ENCODE measurements at places on chromosomes 11 and 22.

DNA sequence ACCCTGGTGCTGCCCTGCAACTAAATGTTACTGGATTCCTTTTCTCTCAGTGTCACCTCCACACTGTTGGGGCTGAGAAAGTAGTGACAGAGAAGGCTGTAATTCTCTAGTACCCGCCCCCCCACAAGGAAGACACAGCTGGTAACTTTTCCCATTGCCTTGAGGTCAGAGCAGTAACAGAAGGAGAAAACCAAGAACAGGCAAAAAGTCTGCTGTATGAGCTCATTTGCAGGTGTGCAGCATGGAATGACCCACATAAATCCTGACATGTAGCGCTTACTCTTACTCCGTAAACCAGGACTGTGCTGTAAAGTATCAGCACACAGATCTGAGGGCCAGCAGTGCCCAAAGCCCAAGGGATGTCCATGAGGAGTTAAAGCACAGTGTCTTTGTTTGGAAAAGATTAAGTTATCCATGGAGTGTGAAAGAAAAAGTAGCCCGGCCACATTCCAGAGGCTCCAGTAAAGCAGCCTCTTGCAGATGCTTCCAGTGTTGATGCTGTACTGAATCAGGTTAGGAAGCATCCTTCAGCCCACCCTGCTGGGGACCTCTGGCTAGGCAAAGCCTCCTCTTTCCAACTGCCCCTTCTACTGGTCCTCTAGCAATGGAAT, 120.7 kb downstream of the PLEKHA7 start:
- DNase-seq = no peak

- no peak for DNase-seq
Measured at GRCh38 chr11:6365659-6366058, 24.6 kb upstream of the SMPD1 start.

DNA sequence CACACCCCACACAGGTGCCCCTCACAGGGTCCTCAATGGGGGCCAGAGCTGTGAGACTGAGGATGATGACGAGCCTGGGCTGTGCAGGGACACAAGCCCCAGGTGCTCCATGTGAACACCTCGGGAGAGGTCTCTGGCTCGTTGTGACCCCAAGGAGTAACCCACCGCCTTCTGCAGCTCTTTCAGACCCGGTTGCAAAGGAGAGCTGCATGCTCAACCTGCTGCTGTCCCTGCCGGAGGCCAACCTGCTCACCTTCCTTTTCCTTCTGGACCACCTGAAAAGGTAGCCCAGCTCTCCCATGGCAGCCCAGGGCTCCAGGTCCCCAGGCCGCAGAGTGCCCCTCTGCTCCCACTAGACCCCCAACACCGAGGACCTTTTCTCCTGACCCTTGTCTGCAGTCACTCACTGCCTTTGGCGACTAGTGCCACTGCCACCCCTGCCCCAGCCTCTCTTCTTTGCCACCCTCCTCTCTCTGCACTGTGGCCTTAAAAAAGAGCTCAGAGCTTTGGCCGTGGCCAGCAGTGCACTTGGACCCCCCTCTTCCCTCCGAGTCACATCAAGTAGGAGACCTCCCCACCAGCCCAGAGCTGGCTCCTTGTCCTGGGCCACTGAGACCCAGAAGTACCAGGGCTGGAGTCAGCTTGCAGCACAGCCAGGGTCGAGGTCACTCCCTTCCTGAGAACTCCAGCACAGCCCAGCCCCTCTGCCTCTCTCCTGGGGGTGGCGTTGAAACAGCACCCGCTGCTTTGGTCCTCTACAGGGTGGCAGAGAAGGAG, 133.7 kb downstream of the BCR start:
- DNase-seq = no peak

DNA sequence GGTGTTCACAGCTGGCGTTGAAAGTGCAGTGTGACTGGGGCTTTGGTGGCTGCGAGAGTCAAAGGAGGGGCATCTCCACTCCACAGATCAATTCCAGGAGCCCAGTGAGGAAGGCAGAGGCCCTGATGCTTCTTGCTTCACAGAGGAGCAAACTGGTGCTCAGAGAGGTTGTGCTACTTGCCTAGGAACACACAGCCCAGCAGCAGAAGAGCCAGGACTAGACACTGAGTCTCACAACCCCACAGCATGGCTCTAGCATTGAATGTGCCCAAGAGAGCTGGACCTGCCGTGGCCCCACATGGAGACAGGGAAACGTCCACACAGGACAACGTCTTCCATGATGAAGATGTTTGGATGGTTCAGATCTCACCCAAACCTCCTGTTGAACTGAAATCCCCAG, 33.3 kb downstream of the LINC01488 start:
- no peak for DNase-seq

GRCh38 chr11:60912851-60913528, 968 bp upstream of the TMEM109 start:
- no peak for DNase-seq

DNA sequence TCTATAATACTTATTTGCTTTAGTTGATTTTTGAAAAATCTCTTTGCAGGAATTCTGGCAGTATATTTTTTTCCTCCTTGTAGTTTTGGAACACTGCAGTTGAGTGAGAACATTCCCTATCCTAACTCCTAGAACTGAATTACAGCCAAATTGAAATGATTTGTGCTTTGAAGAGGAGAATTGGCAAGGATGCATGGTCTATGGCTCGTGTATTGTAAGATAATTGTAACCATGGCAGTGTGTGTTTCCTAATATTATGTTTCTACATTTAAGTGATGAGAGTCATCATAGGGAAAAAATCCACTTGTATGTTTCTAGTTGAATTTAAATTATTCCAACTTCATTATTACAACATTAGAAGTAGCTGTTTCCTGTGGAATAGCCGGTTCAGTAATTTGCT, 80.9 kb upstream of the MYO18B start:
- DNase-seq = no peak

DNA sequence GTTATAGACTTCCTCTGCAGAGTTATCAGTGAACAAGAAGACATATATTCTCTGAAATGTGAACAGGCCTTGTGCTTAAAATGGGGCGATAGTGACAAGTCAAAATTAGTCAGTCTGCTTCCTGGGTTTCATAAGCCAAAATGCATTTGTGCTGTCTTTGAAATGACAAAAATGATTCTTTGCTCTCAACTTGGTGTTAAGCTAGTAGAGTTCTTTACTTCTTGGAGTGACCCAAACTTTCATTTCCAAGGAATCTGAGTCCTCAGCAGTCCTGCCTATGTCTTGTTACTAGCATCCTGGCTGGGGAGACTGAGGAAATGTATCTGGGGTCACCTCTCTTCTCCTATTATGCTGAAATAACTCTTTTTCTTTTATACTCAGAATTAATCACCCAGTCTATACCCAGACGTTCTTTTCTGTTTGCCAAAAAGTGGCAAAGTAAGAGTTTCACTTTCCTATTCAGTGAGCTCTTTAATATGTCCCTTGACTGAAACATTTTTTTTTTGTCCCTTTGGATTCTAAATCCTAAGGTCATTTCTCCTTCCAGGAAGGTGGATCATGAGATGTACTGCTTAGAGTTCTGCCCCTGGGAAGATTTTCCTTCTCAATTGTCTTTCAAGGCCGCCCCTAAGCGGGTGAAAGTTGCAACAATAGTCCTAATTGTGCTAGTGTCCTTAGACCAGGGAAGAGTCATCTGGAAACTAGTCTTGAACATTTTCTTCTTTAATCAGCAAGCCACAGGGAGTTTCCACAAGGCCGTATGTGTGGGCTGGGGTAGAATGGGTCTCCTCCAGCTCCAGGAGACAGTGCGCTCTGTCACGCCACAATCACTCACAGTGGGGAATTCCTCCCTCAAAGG, 53.0 kb upstream of the RDX start:
- DNase-seq = no peak

GRCh38 chr11:73977856-73978519, 4.7 kb downstream of the UCP2 start:
- no peak for DNase-seq

GRCh38 chr22:30864441-30865420, 103.8 kb downstream of the MORC2 start:
- no peak for DNase-seq

DNA sequence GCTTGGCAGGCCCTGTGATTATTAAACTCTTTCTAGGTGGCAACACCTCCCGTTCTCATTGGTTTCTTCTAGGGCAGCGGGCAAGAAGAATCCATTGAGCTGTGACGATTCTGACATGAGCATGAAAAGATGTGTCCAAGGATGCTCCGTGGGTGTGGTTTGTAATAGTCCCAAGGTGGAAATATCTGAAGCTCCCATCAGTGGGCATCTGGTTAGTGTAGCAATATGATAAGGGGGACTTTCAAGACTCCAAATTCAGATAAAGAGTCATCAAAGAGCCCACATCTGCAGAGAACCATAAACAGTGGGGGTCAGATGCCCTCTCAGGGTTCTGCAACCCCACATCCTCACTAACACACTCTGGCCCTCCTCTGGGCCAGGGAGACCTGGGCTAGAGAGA, 42.6 kb downstream of the TST start:
- no peak for DNase-seq

- peak; percentile 26 for DNase-seq
Measured at GRCh38 chr11:68038718-68039525, at the start of gene TCIRG1. TSS of gene TCIRG1 (plus strand) at chr11:68039025. CDS start at chr11:68041272, 2,247 bp downstream.

GRCh38 chr11:92008249-92008648, 216.4 kb upstream of the FAT3 start:
- DNase-seq = no peak

DNA sequence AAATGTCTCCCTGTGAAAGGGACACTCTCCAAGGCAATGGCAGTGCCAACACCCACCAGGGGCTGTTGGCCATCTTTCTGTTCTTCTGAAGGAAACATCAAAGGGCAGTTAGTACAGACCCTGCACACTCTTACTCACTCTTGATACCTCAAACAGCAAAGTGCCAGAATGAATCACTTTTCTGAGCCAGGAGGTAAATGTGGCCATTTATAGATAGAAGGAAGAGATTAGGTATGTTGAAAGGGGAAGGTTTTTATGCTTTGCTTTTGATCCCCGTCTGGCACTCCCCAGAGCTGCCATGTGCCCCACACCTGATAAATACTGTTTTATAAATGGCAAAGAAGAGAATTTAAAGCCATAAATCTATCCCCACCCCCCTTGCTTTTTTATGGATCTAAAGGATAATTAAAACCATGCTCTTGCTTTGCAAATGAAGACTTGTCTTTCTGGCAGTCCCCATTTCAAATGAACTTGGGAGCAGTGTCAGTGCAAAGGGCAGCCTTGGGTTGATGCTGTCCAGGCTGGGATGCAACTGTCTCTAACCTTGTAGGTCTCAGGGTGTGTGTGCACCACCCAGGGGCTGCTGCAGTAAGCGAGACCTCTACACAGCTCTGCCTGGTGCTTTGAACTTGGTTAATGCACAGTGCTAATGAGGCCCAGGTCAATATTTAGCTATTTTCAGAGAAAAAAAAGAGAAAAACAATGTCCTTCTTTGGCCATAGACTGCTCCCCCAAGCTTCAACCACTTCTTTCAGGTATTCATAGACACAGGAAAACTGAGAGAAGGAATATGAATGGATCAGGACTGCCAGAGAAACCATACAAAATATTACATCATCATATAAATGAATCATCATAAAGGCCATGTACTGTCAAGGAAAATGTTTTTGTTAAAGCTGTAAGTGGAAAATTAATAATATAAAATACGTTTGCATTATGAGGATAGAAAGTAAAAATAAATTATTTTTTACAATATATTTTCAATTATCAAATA, 207.5 kb downstream of the ETS1 start:
- no peak for DNase-seq

- DNase-seq = no peak
Measured at GRCh38 chr22:30054764-30055069, 25.5 kb upstream of the HORMAD2 start.

- no peak for DNase-seq
Measured at GRCh38 chr11:29989174-29989970, 27.5 kb downstream of the KCNA4 start.

DNA sequence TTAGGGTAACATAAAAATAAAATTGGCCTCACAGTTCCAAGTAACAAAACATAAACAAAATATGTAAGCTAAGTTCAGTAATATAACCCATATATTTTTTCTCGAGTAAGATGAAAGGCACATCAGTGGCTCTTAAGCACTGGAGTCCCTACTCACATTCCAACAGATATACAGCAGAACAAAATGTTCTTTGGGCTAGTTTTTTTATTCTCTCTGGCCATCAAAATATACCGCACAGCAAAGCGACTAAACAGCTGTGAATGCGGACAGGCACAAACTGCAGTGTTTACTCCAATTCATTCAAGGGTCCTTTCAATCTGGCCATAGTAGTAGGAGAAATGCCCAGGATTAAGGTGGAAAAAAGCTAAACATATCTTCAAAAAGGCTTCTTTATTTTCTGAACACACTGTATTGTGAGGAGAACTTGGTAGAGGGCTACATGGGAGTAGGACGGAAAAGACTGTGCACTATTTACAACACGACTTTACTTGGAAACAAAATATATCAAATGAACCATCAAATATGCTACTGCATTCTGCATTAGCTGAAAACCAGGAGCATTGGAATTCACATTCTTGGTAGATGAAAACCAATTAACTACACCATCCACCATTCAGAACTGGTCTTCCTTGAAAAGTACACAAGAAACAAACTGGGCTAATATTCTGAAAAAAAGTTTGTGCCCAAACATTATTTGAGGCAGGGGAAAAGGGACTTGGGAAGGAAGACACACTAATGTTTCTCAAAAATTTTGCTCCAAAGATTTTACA, 4.4 kb downstream of the CDON start:
- no peak for DNase-seq

- DNase-seq = no peak
Measured at GRCh38 chr11:116703421-116703820, 69.4 kb downstream of the BUD13 start.

GRCh38 chr11:62024936-62025486, 57.6 kb upstream of the FTH1 start:
- DNase-seq = no peak

- DNase-seq = no peak
Measured at GRCh38 chr11:34679681-34680080, 58.8 kb downstream of the EHF start.

DNA sequence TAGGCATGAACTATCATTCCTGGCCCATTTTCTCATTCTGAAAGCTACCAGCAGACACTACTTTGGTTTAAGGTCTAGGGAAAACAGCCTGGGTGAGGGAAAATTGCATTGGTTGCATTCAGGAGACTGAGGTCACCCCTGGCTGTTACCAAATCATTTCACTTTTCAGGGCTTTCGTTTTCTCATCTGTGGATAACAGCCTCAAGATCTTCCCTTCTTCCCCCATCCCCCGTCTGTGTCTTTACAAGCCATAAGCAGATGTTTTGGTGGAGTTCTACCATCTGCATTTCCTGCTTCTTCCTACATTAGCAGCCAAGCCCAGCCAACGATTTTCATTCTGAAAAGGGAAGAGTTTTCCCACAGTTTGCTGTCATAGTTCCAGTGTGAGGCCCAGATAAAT, 130.4 kb downstream of the HIPK3 start:
- no peak for DNase-seq

GRCh38 chr11:62498031-62498430, 48.6 kb downstream of the AHNAK start:
- DNase-seq = no peak

GRCh38 chr11:33689501-33689900, 11.1 kb downstream of the C11orf91 start:
- no peak for DNase-seq

- no peak for DNase-seq
Measured at GRCh38 chr11:127625402-127625801, 624.8 kb upstream of the KIRREL3 start.

GRCh38 chr22:38963872-38964271, 6.5 kb downstream of the APOBEC3A start:
- DNase-seq = no peak
